ENCODE measurements at places on chromosomes 11 and 22.

DNA sequence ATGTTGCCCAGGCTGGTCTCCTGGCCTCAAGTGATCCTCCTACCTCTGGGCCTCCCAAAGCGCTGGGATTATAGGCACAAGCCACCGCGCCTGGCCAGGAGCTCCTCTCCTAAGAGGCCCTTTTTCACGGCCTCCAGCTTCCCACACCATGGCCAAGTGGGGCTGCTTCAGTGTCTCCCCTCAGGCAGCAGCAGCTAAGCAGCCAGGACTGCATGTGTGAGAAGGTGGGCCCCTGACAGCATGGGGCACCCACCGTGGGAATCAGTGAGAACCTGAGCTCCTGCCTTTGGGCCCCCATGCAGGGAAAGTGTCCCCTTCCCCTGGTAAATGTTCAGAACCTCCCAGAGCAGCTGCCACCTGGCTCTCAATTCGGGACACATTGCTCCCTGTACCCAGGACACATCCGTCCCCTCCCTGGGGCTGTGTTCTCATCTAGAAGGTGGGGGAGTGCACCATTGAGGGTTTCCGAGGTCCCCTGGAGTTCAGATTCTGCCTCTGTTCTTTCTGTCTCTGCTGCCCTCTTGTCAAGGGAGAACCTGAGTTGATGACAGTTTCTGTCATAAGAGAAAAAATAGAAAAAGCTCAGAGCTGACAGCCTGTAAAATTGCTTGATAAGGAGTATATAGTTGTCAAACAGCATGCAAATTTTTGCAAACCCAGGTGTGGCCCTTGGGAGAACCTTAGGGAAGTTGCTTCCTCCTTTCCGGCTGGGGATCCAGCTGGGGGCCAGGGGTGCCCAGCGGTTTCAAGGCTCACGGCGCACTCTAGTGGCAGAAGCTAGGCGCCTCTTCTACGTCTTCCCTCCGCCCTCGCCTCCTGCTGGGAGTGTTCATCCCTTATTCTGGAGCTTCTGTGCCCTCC is 29.7 kb downstream of the FAM83F start:
- peak; percentile 29 for DNase-seq

- no peak for DNase-seq
Observed at GRCh38 chr11:65549096-65549495, 9.1 kb downstream of the LTBP3 start.

- no peak for DNase-seq
Observed at GRCh38 chr11:85774256-85775101, 36.5 kb downstream of the SYTL2 start.

GRCh38 chr11:9038541-9038940 is 34.7 kb upstream of the NRIP3 start:
- no peak for DNase-seq

- DNase-seq = no peak
Observed at GRCh38 chr11:126115816-126116331, 53.2 kb upstream of the CDON start.

- DNase-seq = no peak
Observed at GRCh38 chr11:72947229-72947628, 133.0 kb downstream of the ATG16L2 start.

- DNase-seq = no peak
Observed at GRCh38 chr22:31605851-31606585, 56.0 kb downstream of the PISD start.

- no peak for DNase-seq
Observed at GRCh38 chr11:72735495-72736027, 16.6 kb downstream of the ARAP1 start.

GRCh38 chr22:44211946-44212930 is 31.5 kb downstream of the PARVG start:
- DNase-seq = no peak

DNA sequence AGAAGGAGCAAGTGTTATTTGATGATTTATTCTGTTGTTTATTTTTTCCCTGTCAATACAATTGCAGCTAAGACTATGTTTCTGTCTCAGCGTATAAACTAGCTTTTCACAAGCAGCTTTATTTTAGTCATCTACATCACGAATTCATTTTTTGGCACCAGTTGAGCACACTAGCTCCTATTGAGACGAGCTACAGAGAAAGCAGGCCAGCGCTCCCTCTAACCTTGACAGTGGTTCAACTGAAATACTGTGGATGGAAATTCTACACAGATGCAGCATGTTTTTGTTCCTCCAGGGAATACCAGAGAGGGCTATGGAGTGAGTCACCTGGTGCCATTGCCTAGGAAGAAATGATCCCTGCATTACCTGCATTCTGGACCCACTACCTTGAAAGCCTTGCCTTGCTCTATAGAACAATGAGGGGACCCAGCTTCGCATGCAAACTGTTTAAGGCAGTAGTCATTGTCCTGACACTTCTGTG is 108.2 kb upstream of the ARHGAP42 start:
- no peak for DNase-seq

DNA sequence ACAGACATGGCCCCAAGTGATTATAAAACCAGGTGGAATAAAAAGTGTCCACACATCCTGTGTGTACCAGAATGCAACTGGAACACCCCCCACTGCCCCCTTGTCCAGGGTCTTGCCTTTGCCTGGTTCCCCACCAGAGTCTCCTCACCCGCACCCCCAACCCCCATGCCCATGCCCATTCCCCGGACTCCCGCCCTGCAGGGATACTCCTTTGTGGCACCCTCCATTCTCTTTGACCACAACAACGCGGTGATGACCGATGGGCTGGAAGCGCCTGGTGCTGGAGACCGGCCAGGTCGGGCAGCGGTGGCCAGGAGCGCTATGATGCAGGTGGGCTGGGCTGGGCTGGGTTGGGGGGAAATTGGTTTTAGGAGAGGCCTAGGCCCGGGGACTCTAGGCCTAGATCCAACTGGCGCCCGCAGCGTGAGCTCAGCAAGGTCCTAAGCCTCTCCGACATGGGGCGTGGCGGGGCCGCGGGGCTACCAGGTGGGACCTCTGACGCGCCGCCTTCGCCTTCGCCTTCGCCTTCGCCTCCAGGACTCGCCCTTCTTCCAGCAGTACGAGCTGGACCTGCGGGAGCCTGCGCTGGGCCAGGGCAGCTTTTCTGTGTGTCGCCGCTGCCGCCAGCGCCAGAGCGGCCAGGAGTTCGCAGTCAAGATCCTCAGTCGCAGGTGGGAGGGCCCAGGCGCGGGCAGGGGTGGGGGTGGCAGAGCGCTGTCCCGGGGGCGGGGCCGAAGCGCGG is 9.1 kb downstream of the RPS6KA4 start:
- no peak for DNase-seq

- DNase-seq = no peak
Observed at GRCh38 chr11:78314762-78315161, 102.9 kb downstream of the GAB2 start.

DNA sequence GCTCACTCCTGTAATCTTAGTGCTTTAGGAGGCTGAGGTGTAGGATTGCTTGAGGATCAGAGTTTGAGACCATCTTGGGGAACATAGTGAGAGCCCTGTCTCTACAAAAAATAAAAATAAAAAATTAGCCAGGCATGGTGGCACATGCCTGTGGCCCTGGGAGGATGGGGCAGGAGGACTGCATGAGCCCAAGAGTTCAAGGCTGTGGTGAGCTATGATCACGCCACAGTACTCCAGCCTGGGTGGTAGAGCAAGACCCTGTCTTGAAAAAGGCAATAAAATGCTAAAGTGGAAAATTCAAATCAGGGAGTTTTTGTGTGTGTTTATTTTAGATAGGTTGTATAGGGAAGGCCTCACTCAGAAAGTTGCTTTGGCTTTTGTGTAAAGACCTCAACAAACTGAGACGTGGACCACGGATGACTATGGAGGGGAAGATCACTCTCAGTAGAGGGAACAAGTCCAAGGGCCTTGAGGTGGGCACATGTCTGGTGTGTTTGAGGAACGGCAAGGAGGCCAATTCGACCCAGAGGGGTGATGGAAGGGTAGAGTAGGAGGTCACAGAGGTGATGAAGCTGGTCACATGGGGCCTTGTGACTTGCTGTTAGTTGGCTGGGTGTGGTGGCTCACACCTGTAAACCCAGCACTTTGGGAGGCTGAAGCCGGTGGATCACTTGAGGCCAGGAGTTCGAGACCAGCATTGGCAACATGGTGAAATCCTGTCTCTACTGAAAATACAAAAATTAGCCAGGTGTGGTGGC is 35.7 kb downstream of the WEE1 start:
- DNase-seq = no peak

- DNase-seq = no peak
Observed at GRCh38 chr11:35373284-35373933, 45.9 kb downstream of the SLC1A2 start.

- no peak for DNase-seq
Observed at GRCh38 chr11:122998727-122999366, 17.2 kb upstream of the BSX start.

DNA sequence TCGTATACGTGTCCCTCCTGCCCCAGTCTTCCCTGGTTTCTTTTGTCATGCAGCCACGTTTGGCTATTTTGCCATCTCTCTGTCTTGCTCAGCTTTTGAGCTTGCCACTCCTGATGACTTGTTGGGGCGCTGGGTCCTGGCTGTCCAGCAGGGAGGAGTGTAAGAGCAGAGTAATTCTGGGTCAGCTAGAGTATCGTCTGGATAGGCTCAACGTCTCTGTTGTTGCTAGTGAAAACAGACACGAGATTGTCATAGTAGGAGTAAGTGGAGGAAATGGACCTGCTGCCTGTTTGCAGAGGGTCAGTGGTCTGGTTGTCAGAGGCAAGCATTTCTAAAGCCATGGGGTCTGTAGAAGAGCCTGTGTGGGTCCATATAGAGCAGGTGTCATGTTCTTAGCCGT is 83.0 kb downstream of the PPP6R3 start:
- no peak for DNase-seq

DNA sequence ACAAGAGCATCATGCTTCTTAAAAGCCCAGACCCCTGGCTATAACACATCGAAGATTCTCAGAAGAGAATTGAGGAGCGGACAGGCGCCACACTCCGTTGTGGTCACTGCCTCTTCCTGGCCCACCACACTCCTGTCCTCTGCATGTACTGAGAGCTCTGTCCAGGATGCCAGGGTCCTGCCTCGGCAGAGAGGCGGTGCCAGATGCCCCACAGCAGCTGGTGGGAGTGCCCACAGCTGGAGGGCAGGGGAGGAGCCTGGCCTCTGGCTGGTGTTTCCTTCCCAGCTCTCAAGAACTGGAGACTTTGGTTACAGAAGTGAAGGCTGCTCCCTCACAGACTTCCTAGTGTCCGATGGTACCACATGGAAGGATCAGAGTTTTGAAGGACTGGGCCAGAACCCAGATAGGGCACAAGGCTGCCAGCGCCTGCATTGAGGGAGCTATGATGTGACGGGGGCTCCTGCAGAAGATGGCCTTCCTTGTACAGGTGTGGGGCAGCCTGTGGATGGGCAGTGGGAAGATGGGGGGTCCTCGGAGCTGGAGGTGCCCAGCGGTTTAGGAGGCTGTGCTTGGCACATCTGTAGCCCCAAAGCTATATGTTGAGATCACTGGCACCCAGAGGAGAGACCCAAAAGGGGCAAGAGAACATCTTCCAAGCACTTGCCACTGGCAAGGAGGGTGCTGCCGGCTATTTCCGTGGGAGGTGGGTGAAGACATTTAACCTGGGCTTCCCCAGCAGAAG is 19.4 kb downstream of the RSPH14 start:
- DNase-seq = no peak

- DNase-seq = no peak
Observed at GRCh38 chr11:31651208-31651607, 141.6 kb downstream of the ELP4 start.

DNA sequence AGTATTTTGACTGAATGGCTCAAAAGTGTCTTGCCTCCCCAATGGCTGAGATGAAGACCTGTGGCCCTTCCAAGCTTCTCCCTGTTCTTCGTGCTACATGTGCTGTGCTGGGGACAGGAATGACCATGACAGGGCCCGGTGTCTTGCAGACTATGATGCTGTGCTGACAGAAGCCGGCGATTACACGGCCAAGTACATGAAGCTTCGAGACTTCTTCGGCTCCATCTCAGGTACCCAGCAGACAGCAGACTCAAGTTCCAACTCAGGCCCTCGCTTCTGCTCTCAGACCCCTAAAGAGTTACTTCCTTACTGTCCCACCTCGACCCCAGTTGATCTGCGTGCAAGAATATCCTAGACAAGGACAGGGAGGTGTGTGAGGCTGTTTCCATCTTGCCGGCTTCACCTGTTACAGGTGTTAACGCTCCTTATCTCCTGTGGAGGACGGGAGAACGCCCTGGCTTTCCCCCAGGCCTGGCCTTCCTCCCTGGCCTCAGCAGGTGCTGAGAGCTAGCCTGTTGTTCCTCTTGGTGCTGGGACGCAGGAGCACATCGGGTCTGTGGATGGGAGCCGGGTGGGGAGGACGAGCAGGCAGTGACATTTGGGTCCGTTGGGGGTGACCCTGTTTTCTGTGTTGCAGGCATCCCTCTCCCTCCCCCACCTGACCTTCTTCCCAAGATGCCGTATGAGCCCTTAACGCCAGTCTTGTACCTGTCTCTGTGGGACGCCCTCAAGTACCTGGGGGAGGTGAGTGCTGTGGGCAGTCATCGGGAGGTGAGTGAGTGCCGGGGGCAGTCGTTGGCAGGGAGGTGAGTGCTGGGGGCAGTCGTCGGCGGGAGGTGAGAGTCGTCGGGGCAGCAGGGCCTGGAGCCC is 38.1 kb downstream of the GLB1L2 start:
- no peak for DNase-seq

- no peak for DNase-seq
Observed at GRCh38 chr11:1425006-1425405, 35.3 kb downstream of the BRSK2 start.
